HCT116 (cell line): ENCODE measurements at places on chromosomes 3 and 15.

GRCh38 chr3:189779166-189779565 is 148.0 kb downstream of the TP63 start:
- DNase-seq: no peak

DNA sequence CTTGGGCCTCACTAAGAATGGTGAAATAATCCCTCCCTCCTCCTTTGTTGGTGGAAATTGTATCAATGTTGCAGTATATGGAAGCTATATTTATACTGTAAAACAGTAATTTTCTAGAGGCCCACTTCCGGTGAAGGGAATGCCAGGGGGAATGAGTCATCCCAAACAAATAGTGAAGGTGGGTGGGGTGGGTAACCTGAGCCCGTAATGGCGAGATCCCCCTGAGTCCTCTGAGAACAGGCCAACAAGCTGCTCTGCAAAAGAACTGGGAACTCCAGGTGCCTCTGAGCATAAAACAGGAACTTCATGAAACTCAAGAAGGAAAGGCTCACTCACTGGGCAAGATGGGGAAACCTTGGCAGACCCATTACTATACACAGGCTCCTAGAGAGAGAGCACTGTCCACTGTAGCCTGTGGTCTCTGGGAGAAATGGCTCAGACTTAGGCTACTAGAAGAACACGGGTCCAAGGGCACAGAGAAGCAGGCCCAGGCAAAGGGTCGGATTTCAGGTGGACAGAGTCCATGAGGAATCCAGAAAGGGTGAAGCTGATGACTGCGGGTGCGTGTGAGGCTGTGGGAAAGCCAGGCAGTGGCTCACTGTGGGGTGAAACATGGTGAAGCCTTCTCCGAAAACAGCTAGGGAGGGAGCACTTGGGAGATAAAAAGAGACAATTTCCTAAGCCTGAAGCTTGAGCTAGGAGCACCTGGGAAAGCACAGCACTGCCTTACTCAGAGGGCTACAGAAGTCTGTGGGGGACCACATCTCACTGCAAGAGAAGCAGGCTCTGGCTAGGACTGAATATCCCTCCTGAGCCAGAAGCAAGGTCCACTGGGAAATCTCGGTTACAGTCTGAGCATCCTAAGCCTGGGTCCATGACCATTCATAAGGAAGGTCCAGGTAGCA is 19.8 kb downstream of the LARP6 start:
- peak; percentile 33 for DNase-seq

- no peak for DNase-seq
Observed at GRCh38 chr15:31280831-31281216, 45.8 kb upstream of the KLF13 start.

GRCh38 chr15:39406485-39406884 is 174.4 kb upstream of the THBS1 start:
- no peak for DNase-seq

- no peak for DNase-seq
Observed at GRCh38 chr15:86063356-86064095, 16.1 kb upstream of the AGBL1 start.

GRCh38 chr3:5016211-5017161 is 37.2 kb downstream of the BHLHE40 start:
- DNase-seq: peak; percentile 72

DNA sequence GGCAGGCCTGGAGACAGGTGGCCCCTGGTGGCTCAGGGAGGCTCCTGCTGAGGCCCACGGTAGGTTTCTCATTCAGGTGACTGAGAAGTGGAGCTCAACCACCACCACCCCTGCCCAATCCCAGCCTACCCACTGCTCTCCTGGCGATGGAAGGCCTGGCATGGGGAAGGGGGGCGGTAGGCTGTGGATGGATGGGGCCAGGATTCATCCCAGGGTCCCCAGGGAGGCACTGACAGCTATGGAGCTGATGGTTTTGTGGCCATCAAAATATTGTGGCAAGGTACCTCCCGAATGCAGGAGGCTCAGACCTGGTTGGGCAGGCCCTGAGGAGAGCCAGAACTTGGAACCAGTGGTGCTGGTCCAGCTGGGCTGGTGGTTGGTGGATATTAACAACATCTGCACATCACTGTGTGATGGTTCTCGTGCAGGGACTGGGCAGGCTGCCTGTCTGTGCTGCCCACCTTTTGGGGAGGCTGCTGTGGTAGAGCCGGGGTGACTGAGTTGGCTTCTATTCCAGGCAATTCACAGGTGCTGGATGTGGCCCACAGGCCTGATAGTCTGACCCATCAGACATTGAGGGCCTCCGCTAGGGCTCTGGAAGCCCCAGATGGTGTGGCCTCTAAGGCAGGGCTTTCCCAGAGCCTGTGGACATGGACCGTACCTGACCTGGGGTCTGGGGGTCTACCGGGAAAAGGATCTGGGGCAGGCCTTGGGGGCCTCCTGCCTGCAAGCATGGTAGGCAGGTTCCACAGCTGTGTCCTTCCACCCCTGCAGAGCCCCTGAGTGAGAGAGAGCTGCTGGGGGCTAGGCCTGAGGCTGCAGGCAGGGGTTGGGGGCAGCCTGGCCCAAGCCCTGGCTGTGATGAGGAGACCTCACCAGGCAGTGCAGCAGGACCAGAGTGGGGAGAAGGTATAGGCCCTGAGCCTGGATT is 3.4 kb downstream of the ZBTB47 start:
- DNase-seq: no peak

GRCh38 chr3:147699175-147699838 is 290.1 kb downstream of the ZIC1 start:
- DNase-seq: peak; percentile 3

DNA sequence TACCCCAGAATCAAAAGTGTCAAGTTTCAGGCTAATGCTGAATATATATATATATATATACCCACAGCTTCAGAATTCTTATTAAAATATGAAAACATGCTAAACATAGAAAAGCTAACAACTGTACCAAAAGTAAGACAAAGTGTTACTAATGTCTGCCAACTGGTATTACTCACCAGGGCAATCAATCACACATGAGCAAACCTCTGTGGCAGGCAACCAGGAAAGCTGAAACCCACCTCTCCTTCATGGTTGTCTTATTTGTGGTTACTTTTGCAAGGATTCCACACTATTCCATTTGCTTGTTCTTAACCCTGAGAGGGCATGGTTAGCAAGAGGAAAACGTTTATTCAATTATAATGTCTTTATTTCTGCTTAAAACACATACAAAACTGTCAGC is 512.3 kb upstream of the MDFIC2 start:
- DNase-seq: no peak

DNA sequence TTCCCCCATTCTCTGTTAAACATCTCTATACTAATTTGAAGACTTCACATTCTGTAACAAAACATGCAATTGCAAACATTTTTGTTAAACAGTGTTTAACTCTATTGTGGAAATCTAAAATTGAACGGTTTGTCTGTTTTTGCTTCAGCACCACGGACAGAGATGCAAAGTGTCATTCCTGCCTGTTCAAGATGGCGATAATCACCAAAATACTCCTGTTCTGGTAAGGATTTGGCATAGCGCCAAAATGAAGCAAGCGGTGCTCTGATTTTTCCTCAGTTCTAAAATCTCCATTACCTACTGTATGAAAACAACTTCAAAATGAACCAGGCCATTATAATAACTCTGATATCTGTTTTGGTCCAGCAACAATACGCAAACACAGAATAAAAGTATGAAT is 129.7 kb upstream of the TUSC7 start:
- no peak for DNase-seq

GRCh38 chr15:75104804-75105557 is 81.6 kb downstream of the PPCDC start:
- DNase-seq: peak; percentile 88

GRCh38 chr3:120324190-120324589 is 25.0 kb downstream of the LRRC58 start:
- DNase-seq: no peak

DNA sequence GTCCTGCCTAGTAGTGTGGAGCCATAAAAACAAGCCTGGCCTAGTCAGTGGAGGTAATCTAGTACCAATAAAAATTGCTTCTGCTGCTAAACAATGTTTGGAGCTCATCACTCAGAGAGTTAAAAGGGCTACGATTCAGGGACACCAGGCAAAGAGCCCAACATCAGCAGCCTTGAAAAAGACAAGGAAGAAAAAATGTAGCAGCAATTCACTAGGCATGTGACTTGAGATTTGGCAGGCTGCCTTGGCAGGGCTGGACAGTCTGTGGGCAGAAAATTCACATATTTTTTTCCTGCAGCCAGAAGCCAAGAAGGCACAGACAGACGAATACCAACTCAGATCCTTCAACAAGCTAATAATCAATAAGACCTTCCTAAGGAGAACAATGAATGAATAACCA is 47.2 kb downstream of the IGSF11 start:
- DNase-seq: no peak

DNA sequence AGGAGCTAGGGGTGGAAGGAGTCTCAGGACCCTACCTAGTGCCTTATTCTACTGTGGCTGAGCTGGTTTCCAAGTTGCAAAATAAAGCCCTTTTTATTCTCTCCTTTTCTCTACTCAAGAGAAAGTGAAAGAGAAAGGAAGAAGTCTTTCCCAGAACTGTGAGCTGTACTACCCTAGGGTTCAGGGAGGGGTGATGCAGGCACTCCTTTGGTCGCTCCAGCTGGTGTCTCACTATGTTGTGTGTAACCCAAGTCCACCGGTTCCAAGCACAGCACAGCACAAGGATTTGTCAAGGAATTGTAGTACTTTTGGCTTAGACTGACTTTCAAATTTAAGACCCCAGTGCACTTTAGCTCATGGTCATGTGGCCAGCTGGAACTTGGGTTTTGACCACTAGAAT is 1721.7 kb downstream of the OTOL1 start:
- DNase-seq: no peak

DNA sequence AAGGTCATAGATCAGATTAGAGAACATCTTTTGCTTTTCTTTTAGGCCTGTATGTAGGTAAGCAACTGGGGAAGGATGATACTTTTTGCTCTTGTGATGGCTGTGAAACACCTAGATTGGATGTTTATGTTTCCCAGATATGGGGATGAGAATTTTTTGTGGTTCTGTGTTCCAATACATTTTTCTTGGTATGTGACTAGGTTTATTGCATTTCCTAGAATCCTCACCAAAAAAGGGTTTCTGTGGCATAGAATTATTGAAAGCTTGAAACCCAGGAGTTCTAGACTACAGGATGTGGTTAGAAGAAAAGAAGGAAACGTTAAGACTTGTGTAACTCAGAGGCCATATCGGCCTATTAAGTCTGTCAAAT is 25.8 kb downstream of the OXNAD1 start:
- no peak for DNase-seq

GRCh38 chr3:14209581-14210289 is 31.1 kb downstream of the LSM3 start:
- no peak for DNase-seq

GRCh38 chr3:114506591-114507300 is 212.9 kb downstream of the TIGIT start:
- no peak for DNase-seq

DNA sequence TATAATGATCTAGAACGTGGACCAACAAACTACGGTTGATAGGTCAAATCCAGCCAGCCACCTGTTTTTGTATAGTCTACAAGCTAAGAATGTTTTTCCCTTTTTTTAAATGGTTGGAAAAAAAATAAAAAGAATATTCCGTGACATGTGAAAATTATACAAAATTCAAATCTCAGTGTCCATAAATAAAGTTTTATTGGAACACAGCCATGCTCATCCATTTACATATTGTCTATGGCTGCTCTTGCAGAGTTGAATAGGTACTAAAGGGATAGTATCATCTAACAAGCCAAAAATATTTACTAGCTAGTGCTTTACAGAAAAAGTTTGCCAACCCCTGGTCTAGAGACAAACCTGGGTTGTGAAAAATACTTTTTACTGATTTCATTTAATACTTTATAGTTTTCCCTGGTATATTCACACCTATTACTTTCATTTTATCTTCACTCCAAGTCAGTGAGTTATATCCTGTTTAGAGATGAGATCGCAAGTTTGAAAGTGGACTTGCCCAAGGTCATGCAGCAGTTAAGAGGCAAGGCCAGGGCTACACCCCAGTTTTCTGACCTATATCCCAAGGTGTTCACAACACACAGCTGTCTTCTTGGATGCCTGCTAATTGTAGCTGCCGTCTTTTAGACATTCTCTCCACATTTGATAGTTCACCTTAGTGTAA is 58.4 kb downstream of the IGF2BP2 start:
- DNase-seq: no peak

DNA sequence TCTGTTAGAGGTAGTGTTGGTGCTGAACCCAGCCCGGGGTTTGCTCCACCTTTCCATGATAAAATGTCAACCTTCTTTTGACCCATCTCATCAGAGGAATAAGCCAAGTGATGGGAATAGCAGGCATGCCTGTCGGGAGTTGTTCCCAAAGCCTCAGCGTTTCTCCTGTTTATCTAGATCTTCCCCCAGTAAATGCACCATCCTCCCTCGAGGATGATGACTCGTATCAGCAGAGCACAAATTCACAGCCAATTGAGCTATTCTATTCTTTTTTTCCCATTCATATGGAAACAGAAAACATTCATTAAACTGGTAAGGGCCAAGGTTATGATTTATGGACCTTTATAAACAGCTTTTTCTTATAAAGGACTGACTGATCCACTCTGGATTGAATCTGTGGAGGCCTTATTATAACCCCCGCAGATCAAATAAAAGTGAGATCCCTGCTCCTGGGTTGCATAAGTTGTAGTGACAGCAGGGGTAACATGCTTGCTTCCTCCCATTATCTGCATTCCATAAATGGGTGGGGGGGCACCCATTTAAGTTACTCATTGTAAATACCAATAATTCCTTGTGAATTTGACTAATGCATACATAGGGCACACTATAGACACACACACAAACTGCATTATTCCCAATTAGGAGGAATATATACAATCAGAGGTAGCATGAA is 207.3 kb downstream of the PLCL2 start:
- no peak for DNase-seq

- no peak for DNase-seq
Observed at GRCh38 chr3:103210583-103210982, 775.8 kb downstream of the ZPLD1 start.

GRCh38 chr15:55394694-55395093 is 13.5 kb downstream of the CCPG1 start:
- DNase-seq: no peak
